ENCODE measurements at places on chromosomes 2 and 18. TPM values are rescaled to one million over a fixed set of nuclear protein-coding genes. Genes with fewer than 3 reads are reported as not detected.

- DNase-seq = no peak
Observed at GRCh38 chr18:45121146-45121545, 440.5 kb downstream of the SETBP1 start.

DNA sequence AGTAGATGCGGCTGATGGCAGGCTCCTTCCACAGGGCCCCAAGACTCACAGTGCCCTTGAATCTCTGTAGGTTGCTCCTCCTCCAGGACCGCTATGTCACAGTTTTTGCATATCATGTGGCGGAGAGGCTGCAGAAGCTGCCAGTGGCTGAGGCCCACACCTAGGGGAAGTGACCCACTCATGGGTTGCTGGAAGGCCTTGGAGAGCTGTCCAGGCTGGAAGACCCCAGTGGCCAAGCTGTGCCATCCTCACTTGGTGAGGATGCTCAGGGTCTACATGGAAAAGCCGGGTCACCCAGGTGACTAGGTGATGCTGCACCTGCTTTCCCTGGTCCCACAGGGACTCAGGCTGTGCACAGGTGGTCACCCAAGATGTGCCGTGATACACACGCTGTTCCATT, 90.6 kb downstream of the SEPTIN10 start:
- no peak for DNase-seq

Gene SLC19A3
- total RNA-seq = not detected

DNA sequence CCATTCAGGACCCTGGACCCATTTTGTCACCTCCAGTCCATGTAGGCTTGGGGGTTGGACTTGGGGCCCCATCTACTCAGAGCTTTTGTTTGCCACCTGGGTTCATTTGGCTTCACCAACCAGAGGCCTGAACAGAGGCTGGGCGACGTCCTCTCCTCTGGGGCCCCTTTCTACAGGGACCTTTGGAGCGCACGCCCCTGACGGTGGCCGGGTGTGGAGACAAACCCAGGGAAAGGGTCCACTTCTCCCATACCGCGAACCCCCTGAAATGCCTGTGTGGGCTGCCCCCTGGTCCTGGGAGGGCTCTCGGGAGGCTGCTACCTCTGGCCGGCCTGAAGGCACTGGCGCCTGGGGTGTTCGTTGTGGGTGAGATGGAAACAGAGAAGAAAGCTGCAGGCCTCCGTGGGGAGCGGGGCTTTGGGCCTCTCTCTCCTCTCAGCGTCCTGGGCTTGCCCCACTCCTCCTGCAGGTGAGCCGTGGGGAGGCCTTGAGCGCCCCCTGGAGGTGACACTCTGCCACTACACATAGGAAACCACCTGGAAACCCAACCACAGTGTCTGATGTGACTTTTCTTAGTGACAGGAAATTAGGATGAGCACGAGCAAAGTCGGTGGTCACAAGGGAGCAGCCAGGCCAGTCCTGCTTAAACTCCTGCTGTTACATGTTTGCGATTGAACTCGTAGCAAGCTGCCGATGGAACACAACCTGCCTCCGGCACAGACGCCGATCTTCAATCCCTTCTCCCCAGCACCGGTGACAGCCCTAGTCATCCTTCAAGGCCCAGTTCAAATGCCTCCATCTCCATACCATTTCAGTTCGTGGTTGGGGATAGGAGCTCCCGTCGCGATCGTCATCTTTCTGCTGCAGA, 12.0 kb upstream of the NTSR2 start:
- peak; percentile 11 for DNase-seq

Gene PPIL3
- 56.8 TPM for total RNA-seq

Gene LBX2
- total RNA-seq = 1.6 TPM

DNA sequence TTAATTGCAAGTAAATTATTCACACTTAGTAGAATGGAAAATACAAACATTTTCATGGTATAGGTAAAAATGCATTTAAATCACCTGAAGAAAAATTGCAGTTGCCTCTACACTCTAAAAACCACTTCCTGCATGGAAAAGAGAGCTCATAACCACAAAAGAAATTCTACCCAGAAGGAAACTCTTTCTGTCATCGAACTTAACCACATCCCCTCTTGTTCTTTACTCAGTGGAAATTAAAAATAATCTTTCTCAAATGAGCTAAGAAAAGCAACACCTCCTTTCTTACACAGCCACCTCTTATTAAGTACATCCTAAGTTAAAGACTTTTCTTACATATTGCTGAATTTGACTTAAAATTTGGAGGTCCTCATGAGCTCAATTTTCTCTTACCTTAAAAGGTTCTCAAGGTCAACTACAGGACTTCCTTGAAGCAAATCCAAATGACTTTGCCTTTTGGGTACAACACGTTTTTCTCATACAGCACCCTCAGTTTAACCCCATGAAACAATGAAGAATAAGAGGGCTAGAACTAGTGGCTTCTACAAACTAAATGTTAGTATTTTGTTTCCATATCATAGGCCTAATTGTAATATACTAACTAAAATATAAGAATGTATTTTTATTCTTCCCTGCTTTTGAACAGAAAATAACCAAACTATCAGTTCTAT, 109.1 kb upstream of the CRIM1 start:
- peak; percentile 75 for DNase-seq

- no peak for DNase-seq
Observed at GRCh38 chr2:53087874-53088461, 679.6 kb upstream of the CHAC2 start.

Gene NETO1
- total RNA-seq = not detected

DNA sequence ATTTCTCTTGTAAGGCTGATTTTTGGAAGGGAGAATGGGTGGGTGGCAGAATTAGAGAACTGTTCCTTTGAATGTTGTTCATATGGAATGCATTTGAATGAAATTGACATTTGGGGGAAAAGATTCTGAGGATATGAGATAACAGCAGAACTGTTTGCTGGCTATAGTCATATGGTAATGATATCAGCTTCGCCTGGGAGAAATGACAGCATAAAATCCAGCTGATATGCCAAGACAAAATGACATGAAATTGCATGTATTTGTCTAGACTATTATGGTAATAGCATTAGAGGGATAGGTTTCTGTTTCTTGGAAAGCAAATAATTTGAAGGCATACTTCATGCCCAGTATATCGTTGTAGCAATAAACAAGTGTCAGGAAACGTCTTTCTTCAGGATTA, 150.8 kb upstream of the SPATS2L start:
- no peak for DNase-seq

- DNase-seq = no peak
Observed at GRCh38 chr18:67145586-67146292, 370.8 kb downstream of the DSEL start.

DNA sequence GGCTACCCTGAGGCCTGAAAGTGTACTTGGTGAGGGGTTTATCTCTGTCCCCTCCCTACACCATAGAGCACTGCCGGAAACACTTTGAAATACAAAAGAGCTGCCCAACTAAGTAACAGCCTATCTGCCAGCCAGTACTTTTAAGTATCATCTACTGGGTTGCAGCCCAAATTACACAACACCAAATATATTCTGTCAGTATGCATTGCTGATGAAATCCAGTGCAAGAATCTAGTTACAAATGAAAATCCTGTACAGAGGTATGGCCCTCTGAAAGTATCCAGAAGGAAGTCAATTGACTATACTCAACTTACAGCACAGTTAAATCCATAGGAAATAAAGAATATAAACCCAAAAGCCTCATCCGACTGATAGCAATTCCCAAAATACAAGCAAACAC, 280.8 kb downstream of the CCDC85A start:
- DNase-seq = no peak

GRCh38 chr2:156005531-156005930, 327.0 kb downstream of the NR4A2 start:
- DNase-seq = no peak

Gene SLC8A1
- total RNA-seq = 0.91 TPM

DNA sequence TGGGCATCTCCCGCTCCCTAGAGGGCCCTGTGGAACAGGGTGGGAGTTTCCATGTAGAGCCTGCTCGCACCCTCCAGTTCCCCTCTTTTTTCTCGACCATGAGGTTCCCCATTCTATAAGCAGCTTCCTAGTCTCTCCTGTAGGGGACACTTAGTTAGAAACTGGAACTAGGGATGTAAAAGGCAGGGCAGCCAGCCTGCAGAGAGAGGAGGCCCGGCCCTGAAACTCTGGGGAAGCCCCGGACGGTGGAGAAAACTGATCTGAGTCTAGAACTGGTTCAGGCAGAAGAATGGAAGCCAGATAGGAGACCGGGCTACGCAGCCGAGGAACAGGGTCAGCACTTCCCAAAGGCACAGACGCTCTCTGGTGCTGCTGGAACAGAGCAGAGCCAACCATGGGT, 51.6 kb upstream of the ATG16L1 start:
- no peak for DNase-seq

DNA sequence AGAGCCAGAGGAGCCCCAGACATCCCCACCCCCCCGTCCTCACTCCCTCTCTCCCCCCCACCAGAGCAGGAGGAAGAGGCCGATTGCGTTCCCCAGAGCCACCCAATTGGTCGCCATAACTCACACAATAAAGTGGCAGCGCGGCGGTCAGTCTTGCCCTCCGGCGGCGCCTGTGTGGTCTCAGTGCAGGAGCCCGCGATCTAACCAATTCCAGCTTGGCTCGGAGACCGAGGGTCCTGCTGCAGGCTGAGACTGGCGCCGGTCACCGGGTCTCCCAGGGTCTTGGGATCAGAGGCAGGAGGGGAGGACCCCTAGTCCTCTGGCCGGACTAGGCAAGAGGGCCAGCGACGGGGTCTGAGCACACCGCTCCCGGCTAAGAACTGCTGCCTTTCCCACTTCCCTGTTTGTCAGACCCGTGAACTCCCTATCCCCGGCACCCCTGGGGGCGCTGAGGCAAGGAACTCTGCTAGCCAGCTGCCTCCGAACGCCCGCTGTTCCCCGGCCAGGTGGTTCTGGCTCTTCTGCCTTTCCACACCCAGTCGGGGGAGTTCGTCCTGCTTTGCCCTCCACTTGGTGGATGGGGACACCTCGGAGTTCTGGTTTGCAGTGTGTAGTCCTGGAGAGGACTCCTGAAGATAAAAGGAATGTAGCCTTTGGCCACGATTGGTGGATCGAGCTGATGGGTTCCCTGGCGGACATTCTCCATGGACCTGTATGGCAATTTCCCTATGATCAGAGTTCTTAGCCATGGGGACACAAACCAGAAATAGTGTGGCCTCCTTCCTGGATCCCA, 1.0 kb upstream of the HOXD12 start:
- DNase-seq = no peak

Gene FAM228A
- not detected for total RNA-seq

DNA sequence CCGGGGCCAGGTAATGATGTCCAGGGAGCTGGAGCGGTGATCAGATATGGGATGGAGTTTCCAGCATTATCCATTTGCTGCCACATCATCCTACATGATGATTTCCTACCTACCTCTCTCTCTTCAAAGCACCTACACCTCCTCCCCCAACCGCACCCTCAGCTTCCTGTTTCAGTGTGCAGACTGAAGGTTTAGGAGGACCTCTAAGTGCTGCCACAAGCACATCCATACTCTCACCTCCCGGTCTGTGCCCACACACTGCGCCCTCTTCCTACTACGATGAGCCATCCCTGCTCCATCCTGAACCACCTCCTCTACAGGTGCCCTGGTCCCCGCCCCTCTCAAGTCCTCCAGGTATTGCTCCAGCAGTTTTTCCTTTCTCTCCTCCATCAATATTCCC, 123.7 kb downstream of the ALPK2 start:
- no peak for DNase-seq

- no peak for DNase-seq
Observed at GRCh38 chr2:107932488-107932887, 53.8 kb upstream of the SLC5A7 start.

Gene TMEM237
- 58.8 TPM for total RNA-seq

- no peak for DNase-seq
Observed at GRCh38 chr2:8490166-8490721, 191.6 kb upstream of the ID2 start.

Gene LYPD6B
- 28.8 TPM for total RNA-seq

DNA sequence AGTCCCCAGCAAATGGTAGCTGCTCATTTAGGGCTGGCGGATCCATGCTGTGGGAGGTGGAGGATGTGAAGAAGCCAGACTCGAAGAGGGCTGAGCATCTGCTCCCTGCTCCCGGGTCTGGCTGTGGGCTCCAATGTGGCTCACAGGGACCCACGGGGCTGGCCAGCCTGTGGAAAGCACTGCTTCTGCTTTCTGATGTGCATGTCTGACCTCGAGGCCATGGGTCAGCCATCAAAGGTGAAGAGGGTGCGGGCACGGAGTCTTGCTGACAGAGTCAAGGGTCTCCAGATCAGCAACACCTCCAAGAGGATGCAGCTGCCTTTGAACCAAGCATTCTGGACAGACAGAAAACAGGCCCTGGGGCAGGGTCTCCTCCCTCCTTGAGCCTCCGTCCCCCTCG, 178.2 kb downstream of the INHBB start:
- DNase-seq = no peak

DNA sequence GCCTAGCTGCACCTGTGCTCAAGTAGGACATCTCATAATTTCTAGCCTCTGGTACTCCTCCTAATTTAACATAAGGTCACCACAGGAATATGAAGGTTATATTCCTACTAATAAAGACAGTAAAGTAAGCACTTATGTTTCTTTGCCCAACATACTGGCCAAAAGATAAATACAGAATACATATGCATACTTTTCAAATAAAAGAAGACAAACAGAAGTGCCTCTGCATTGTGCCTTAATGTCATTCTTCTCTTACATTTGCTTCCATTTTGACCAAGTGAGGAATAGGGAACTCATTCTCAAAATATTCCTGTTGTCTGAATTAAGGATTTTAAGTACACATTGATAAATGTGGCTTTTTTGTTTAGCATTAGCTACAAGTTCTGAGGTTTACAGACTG, 5.6 kb downstream of the BCL11A start:
- DNase-seq = no peak

DNA sequence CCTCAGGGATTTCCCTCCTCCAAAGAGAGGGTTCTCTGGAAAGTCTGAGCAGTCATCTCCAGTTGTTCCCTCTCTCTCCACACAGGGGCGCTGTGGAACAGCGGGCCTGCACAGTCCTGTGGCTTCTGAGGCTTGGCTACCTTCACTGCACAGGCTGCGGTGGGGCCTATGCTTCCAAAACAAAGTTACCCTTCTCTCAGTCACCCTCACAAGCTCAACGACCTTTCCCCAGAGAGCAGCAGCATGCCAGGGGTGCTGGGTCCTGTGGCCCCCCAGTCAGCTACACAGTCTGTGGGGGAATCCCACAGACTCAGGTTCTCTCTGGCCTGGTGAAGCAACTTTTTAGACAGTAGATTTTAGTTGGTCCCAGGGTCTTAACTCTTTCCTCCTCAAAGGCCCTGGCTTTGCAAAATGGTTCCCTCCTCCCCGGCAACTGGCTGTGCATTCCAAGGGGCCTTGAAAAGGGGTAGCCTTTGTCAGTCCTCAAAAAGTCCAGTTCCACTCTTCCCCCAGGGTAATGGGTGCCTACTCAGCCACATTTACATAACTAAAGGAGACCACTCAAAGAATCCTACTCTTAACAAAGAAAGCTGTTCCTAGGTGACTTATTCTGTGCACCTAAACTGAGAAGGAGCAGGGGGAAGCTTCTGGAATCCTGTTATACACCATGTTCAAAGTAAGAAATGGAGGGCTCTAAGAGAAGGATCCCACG, 14.9 kb downstream of the B3GNT7 start:
- DNase-seq = no peak

GRCh38 chr2:198441901-198442300, 637.5 kb downstream of the PLCL1 start:
- DNase-seq = no peak

GRCh38 chr2:174846218-174846617, 81.9 kb upstream of the CHRNA1 start:
- DNase-seq = no peak
